Neural crest cell (in vitro differentiated cells): ENCODE measurements at places on chromosomes 3 and 15. TPM values are rescaled to one million over a fixed set of nuclear protein-coding genes. Genes with fewer than 3 reads are reported as not detected.
A peak's percentile ranks its signal among the peaks of the same experiment; 100 is the strongest.

Gene C3orf49
- total RNA-seq: not detected in 2 replicates

Gene ACOX2
- 0.98 and 1.0 TPM in 2 replicates for total RNA-seq

Gene CLDN16
- total RNA-seq: not detected in 2 replicates

Gene SH3BP5
- 4.8 and 5.2 TPM in 2 replicates for total RNA-seq

Gene PIF1
- total RNA-seq: 53.2 and 62.7 TPM in 2 replicates

Gene GOLGA8T
- 0.47 and 0.71 TPM in 2 replicates for total RNA-seq

Gene CHRM5
- not detected in 2 replicates for total RNA-seq

Gene CCDC39
- 0.07 TPM in 1 of 2 replicates, not detected in the other for total RNA-seq

DNA sequence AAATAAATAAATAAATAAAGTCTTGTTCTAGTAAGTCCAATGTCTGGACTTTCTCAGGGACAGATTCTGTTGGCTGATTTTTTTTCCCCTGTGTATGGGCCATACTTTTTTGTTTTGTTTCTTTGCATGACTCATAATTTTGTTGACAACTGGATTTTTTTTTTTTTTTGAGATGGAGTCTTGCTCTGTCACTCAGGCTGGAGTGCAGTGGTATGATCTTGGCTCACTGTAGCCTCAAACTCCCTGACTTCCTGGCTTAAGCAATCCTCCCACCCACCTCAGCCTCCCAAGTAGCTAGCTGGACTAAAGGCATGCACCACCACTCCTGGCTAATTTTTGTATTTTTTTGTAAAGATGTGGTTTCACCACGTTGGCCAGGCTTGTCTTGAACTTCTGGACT is 38.9 kb downstream of the TICRR start:
- DNase-seq: no peak

- DNase-seq: peak; percentile 81
Observed at GRCh38 chr3:122514123-122515019, at the start of gene KPNA1. Gene KPNA1, minus strand, starts transcription at chr3:122514939. Its CDS starts 18,374 bp downstream, at chr3:122496565.

DNA sequence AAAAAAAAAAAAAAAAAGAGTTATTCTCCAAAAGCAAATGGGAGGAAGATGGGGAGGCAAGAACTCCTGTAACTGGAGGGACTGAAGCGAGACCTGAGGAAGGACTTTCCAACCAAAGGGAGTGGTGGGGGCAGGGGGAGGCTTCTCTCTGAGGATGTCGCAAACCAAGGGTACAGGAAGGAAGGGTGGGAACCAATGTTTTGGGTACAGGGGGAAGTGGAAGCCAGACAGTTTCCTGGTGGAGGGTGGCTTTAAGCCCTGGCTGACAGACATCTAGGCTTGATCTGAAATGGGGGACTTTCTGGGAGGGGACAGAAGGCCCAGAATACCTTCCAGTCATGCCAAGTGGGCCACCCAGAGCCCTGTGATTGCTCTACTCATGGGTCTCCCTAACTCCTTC is 27.0 kb downstream of the VIPR1 start:
- DNase-seq: no peak

DNA sequence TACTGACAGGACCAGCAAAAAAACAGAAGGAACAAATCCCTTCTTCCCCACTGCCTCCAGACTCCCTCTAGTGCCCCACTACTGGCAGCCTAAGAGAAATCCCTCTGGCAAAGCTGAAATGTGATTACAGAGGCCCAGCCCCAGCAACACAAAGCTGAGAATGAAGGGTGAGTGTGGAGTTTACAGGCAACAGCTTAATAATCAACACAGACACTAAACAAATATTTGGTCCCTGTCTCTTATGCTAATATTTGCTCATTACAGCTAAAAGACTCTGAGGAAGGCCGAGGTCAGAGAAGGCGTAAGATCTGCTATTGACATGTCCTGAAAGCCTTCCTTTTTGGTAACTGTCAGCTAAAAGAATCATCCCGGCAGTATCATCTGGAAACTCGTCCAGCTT is 308.5 kb upstream of the RASGRP1 start:
- DNase-seq: no peak

DNA sequence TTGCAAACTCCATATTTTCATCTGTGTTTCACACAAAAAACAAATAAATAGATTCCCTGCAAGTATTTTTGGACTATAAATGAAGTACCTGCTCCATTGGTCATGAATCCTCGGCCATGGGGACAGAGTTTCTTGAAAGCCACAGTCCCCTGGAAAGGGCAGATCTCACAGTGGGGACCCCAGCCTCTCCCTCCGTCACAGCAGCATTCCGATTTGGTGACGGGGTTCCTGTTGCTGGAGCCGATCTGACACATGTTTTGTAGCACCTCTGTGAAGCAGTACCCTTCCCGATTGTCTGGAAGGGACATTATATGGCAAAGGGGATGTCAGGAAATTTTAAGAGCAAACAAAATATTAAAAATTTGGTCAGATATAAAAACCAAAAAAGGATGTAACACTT is 96.2 kb downstream of the DUT start:
- DNase-seq: no peak

GRCh38 chr15:81157195-81157938 is 23.3 kb downstream of the CFAP161 start:
- no peak for DNase-seq

DNA sequence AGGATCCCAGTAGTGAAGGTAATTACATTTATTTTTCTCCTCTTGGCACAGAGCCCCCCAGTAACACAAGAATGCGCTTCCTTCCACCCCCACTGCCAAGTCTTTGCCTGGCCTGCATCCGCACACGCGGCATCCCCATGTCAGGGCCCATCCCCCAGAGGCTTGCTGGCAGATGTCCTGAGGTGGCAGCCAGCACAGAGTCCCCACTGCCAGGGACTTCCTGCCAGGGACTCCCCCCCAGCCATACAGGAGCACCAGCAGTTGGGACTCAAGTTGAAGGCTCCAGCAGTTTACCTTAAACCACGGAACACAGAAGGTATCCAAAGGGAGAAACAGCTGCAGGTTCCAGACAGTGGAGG is 41.0 kb downstream of the MEGF11 start:
- no peak for DNase-seq

DNA sequence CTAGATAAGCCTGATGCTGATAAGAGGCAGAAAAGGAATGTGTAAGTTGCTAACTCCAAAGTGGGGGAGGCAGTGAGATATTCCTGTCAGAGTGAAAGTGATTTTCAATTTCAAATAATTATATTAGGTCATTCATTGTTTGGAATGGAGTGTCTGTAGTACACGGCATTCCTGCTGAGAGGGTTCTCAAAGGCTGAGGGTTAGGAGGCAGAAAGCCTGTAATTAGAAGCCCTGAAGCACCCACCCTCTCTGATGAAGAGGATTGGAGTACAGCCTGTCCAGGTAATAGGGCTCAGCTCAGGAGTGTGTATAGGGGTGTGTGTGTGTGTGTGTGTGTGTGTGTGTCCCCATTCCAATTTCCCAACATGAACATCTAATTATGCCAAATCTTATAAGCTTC is 486.8 kb downstream of the MAGI1 start:
- DNase-seq: no peak

DNA sequence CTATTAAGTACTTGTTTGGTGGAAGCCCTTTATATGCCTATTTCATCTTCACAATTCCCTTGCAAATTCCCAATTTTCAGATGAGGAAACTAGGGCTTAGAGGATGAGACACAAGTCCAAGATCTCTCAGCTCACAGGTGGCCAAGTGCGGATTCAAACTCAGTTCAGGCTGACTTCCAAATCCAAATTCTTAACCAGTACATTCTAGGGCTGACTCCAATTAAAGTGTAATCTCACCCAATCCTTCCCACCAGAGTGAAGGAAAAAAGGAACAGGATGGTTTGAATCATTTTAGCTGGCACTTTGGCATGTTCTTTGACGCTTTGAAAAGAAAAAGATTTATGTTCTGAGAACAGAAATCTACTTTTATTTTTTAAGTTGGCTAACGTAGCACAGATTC is 12.7 kb downstream of the ARHGEF3 start:
- DNase-seq: no peak

DNA sequence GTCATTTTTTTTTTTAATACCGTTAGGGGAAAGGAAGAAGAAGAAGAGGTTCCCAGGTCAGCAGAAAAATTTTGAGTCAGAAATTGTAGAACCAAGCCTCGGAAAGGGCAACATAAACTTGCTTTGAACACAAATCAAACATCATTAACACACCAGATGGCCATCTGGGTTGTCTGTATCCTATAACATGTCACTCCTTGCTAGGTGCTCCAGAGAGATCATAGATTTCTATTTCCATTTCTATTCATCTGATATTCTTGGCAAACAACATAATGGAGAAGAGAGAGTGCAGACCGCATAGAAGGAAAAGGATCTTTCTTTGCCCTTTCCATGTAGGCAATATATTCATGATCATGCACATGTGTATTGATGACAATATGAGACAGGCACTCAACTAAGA is 129.5 kb upstream of the STT3B start:
- DNase-seq: no peak

- DNase-seq: peak; percentile 63
Observed at GRCh38 chr3:186108106-186108940, 566 bp downstream of the ETV5 start.

DNA sequence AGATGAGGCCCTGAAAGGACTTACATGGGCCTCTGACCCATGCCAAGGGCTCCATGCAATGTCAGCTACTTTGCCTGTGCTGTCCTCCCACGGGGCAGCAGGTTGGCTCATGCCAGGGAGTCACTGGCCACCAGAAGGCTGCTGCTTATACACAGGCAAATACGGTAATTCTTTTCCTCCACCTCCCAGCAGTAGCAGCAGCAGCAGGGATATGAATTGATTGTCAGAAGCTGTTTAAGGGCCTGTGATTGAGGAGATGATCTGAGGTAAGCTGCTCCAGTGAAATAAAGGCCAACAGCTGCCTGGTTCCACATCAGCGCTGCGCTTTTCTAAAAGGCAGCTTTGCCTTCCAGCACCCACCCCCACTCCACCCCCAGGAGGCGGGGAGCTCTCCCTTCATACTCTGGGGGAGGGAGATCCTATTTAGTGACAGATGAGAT is 250.5 kb downstream of the SHQ1 start:
- DNase-seq: no peak

GRCh38 chr3:120048355-120049041 is 45.7 kb downstream of the GSK3B start:
- DNase-seq: no peak

DNA sequence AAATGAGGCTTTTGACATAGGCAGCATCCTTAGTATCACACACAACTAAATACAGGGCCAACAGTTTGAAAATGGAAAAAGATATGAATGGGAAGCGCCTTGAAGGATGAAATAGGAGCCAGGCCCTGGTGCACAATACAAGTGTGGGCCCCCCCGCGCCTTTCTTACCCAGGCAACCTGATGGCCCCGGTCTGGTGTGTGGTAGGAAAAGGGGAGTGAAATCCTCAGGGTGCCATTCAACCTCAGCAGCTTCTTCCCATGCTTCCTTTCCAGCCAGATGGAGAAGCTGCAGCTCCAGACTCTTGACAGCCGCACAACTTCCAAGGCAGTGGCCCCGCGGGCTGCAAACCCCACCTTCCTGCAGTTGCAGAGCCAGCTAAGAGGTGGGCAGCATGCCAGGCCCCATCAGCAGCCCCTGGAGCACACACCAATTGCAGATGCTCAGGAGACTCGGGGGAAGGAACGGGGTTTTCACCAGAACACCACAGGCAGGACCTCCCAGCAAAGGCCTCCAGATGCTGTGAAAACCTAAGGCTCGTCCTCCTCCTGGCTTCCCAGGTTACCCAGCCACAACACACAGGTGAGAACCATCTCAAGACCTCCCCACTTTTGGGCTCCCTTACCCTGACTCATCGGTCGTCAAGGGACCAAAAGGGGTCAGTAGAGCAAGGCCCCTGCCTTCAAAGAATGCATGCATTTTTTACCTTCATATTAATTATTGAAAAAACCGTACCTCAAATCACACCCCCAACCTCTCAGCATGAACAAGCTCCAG is 101.6 kb downstream of the CPN2 start:
- DNase-seq: no peak

DNA sequence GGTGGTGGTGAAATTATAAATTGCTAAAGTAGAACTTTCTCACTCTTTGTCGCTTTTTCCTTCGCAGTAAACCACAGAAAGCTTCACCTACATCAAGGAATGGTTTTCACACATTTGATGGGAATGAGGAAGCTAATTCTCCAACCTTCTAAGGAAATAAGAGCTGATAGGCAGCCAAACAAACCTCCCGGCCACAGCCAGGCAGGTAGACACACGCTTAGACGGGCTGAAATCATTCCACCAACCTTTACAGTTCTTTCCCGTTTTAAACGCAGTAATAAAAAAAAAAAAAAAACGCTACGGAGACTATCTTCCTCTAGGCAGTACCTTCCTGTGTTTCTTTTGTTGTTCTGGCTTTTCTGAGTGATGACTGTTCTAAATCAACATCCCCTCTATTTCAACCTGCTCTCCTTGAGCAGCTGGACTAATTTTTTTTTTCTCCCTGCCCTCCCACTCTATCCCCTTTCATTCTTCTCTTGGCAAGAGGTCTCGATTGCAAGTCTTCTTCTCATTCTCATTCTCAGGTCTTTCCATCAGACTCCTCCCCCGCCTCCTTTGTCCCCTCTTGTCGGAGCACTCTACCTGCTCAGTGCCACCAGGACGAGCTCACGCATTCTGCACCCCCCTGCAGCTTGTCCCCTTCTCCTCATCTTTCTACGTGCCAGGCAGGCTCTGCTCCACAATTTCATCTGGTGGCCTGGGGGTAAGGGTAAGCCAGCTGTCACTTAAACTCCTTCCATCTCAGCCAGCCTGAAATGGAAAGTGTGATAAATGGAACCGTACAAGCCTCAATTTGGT is 391.1 kb upstream of the MDFIC2 start:
- DNase-seq: no peak

DNA sequence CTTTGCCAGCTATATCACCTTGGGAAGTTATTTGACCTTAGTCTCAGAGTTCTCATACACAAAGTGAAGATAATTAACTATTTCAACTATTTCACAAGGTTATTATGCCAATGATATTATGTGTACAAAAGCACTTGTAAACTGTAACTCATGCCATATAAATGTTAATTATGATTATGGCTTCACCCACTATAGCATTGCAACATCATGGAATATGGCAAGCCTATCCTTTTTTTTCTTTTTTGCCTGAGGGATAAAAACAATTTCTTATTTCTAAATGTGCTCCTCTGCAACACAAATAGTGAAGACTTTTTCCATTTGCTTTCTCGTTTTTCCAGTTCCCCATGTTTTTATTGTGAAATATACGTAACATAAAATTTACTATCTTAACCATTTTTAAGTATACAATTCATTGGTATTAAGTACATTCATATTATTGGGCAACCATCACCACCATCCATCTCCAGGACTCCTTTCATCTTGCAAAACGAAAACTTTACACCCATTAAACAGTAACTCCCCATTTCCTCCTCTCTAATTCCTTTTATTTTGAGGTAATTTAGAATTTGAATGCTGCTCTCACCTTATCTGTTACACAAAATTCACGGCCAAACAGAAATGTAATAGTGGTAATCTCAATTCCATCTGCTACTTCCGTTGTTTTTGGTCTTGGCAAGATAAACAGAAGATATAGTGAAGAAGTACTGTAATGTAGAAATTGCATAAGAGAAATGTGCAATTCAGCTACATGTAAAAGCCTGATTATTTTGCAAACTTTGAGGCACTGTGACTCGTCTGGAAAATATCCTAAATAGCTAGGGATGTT is 46.3 kb downstream of the NANOGP8 start:
- DNase-seq: no peak
